ENCODE measurements at places on chromosomes 13 and 19.

DNA sequence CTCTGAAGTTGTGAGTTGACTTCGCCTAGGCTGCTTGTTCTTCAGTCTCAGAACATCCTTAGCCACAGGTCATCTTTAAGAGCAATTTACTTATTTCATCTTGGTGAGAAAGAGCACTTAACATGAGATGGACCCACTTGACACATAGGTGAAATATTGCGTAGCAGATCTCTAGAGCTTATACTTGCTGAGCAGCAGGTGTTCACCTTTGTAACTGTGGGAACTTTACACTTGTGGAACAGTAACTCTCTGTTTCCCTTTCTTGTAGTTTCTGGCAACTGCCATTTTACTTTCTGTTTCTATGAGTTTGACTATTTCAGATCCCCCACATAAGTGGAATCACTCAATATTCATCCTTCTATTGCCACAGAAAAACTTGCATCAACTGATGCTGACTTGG is 95.7 kb downstream of the SLC10A2 start:
- DNase-seq, result no peak

GRCh38 chr13:113539822-113540221 is 44.7 kb upstream of the TFDP1 start:
- DNase-seq, result no peak

GRCh38 chr13:103640606-103641005 is 574.4 kb upstream of the SLC10A2 start:
- no peak for DNase-seq

- DNase-seq, result no peak
Measured at GRCh38 chr13:99429670-99430069, 71.6 kb upstream of the TM9SF2 start.

DNA sequence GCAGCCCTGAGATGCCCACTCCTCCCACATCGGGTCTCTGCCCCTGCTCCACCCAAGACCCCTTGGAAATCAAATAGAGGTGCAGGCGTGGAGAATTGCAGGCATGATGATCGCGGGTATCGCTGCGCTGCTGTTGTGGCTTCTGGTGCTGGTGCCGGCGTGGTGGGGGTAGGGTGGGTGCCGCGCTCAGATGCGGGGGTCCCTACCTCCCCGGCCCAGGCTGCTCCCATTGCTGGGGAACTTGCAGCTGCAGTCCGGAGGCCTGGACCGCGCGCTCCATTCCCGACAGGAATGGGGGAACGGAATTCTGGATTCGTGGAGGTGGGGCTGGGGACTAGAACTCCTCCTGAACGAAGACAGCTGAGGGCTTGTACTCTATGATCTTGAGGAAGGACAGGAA is 20.4 kb downstream of the CYP2F1 start:
- no peak for DNase-seq

DNA sequence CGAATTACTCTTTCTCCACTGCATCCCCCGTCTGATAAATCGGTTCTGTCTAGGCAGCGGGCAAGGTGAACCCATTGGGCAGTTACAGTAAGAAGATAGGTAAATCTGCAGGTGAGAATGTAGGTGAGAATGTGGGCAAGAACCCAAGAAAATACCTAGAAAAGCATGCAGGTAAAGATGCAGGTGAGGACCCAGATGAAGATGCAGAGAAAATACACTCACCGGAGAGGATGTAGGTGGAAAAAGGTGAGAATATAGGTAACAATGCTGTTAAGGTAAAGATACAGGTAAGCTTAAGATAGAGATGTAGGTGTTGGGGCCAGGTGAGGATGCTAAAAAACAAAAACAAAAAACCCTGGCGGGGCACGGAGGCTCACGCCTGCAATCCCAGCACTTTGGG is 6.3 kb upstream of the TNFSF14 start:
- no peak for DNase-seq

Data from A172 (cell line).